ENCODE measurements at places on chromosomes 2 and 18.

- DNase-seq = no peak
Measured at GRCh38 chr2:219578811-219579613, 6.9 kb downstream of the INHA start.

DNA sequence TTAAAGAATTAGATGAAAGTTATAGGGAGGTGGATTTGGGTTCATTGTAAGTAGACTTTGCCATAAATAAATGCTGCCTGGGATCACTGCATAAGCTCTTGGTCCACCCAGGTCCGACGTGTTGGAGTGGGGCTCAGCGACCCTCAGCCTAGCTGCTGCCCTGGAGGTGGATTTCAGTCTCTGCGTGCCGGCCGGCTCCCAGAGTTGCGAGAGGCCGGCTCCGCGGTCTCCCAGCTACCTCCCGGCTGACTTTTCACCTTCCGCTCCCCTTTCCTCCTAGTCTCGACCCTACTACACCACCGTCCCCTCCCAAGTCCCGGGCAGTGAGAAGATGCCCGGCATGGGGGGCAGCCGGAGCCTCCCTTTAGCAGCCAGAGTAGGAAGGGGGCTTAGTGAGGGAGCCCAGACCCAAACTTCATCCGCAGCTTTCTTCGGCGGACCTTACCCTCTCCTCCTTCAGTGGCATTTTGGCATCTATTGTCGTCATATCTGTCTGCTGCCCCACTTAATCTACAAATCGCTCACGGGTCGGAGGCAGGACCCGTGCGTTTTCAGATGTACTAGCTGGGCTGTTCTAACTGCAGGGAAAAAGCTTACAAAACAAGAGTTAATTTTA, 8.1 kb downstream of the EMX1 start:
- no peak for DNase-seq

- no peak for DNase-seq
Measured at GRCh38 chr2:218734190-218734975, 23.7 kb downstream of the TTLL4 start.

GRCh38 chr18:59549503-59550173, 147.6 kb downstream of the CCBE1 start:
- peak; percentile 55 for DNase-seq

DNA sequence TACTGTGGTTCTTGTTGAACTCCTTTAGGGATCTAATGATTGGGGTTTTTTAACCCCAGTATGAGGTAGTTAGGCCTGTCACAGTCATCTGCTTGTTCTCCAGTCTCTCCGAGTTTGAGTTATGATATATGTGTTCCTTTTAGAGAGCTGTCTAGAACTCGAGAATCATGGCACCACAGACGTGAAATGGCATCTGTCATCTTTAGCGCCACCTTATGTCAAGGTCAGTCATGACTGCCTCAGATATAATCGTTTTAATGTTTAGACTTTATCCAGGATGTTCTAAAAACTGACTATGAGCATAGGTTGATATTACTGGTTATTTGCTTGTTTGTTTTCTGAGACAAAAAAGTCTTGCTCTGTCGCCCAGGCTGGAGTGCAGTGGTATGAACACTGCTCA, 112.2 kb downstream of the CEP192 start:
- DNase-seq = no peak

DNA sequence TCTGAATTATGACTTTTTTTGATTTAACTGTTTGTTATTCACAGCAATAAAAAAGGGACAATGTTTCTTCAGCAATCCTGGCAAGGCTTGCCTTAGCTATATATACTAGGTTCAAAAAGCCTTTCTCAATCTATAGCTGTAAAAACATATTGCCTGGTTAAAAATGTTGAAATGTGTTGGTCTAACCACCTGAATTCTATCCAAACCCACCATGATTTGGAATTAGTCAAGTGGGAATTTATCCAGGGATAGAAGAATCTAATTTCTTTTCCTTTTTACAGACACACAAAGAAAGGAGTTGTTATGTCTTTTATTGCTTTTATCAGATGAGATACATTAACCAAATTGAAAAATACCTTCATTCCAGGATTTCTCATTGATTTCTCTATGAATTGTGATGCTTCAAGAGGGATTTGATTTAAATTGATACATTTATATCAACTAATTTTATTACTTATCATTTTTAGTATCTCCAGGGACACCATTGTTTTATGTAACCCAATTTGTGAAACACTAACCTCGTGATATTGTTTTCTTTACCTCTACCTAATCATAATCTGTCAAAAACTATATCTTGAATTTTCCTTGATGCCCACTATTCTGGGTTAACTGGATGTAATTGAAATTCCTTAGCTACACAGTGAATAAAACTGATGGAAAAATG, 88.1 kb downstream of the LRP1B start:
- no peak for DNase-seq

GRCh38 chr2:126793885-126794613, 104.6 kb upstream of the TEX51 start:
- DNase-seq = peak; percentile 28

GRCh38 chr2:68368654-68369336, 3.7 kb downstream of the PLEK start:
- DNase-seq = no peak

- no peak for DNase-seq
Measured at GRCh38 chr2:102797486-102797885, 35.7 kb downstream of the TMEM182 start.

GRCh38 chr2:119523383-119523951, 816 bp downstream of the SCTR start:
- no peak for DNase-seq

DNA sequence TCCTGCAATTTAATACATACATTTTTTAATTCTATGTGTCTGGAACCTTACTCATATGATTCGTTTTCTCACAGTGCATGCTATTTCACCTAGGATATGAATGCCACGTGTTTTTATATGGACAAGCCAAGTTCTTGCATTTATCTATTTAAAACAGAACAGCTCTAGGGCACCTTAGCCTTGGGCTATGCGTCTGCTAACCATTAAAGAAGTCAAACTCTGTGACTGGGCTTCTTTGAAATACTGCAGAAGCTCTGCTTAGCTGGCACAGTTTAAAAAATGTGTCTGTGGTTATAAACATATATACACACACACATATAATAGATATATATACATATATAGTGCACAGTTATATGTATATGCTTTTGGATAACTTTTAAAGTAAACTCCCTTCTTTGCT, 890.8 kb upstream of the KLHL29 start:
- DNase-seq = no peak

GRCh38 chr2:955829-956731, 5.4 kb downstream of the SNTG2 start:
- no peak for DNase-seq

GRCh38 chr2:27085673-27086089, 891 bp upstream of the KHK start:
- peak; percentile 50 for DNase-seq

DNA sequence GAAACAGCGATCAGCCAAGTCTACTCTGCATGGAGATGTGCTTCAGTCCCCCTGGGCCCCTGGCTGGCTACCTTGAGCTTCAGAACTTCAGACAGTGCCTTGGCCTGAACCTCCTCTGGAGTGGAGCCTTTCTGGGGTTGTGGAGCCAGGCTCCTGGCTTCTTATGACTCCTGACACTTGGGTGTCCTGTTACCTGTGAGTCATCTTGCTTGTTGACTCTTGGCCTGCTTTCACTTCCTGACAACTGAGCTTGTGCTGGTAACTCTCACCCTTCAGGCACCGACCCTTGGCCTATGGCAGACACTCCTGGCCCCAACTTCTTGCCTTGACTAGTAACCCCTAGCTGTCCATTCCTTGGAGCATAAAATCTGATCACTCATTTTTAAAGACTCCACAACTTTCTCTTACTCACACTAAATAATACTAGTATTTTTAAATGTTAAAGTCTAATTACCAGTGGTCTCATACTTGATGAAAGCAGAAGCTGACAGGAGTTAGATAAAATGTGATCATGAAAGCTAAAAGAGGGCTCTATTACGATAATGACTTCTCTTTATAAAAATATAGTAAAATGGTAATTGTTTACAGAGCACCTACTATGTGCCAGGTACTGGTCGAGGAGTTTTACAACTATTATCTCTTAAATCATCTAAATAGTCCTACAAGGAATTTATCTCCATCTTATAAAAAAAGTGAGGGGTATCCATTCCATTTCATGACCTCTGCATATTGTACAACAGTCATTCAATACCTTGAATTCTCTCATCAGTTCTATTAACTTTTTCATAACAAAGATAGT, 46.3 kb upstream of the VIT start:
- DNase-seq = no peak

DNA sequence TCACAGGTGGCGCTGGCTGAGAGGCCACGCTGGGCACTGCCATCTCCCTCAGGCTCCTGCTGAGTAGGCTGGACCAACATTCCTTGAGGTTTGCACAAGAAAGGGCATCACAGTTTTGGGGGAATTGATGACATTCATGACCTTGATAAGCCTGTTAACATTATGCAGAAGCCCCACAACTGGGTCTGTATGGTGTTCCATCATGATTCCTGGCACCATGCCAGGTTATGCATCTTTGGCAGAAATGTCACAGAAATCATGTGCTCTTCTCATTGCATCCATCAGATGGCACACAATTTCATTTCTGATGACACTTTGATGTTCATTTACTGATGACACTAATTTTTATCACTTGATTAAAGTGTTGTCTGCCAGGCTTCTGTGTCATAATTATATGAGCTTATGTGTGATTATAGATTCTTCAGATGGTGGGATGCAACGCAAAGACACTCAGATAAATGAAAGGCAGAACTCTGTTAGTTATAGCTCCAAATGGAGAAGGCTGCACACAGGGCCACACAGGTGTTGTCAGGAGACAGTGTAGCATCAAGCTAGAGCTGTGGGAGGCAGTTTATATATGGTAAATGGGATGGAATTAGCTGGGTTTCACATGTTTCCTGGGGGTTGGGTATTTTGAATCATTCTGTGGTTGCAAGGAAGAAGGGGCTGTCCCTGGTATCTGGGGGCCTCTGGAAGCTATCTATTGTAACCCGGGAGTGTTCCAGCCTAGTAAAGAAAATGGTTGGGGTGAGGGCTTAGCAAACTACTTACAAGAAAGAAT, 191.3 kb downstream of the SLC39A10 start:
- no peak for DNase-seq

- DNase-seq = no peak
Measured at GRCh38 chr2:53021292-53021691, 746.3 kb upstream of the CHAC2 start.

- no peak for DNase-seq
Measured at GRCh38 chr2:24830351-24830750, 37.1 kb downstream of the CENPO start.

- DNase-seq = no peak
Measured at GRCh38 chr2:3302751-3303582, 74.7 kb downstream of the EIPR1 start.

DNA sequence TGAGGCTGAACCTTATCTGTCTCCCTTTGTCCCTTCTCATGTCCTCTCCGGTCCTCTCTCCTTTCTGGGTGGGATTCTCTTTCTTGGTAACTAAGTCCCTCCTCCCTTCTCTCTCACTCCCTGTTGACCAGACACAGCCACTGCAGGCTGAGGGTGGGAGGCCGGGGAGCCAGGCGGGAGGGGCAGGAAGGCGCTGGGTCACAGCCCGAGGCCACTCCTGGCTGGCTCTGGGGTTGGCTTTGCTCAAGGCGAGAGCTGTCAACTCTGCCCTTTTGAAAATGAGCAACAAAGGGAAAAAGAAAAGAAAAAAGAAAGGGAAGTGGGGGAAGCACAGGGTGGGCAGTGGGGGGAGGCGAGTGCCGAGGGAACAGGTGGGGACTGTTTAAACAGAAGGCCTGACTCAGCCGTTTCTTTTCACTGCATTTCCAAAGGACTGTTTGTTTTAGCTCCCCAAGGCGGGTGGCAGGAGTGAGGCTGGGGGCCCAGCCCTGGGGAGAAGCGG, 70.5 kb upstream of the IGFBP5 start:
- peak; percentile 97 for DNase-seq

DNA sequence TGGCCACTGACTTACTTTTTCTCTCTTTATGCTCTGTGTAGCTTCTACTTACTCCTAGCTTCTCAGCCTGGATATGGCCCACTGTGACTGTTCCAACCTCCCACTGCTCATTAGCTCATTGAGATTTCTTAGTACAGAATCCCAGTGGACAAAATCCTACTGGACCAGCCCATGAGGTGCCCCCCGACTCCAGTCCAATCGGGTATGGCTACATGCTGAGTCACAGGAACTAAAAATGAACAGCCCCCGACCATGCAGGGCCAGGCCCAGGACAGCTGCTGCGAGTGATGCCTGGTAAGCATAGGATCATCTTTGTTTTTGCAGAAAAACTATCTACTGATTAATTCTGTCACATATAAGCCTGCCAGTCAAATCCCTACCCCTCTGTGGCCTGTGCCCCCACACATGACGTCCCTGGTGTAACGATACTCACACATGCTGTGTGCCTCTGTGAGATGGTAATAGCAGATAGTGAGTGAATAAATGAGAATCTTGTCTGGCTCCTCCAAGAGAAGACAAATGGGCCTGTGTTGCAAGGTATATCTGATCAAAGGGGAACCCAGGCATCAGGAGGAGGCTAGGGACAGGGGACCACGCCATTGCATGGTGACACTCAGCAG, 85.9 kb upstream of the KLF7 start:
- no peak for DNase-seq

GRCh38 chr2:201262718-201263117, 2.4 kb downstream of the CASP8 start:
- no peak for DNase-seq

DNA sequence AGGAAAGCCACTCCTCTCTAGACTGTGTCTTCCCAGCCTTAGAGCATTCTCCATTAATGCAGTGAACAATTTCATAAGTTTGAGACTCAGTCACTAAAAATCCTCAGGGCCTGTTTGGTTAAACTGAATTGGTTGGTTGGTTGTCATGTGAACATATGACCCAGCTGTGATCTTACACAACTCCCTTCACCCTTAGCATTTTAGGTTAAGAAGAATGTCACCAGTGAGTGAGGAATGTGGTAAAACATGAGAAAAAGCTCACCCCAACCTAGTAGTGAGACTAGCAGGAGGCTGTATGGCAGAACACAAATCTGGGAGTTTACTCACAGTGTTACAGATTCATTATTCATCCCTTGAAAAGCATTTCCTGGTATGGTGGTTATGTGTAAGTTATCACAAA, 32.4 kb downstream of the LHCGR start:
- no peak for DNase-seq

GRCh38 chr2:109631741-109632140, 17.6 kb downstream of the SOWAHC start:
- DNase-seq = no peak

GRCh38 chr2:162256591-162256991, 13.3 kb upstream of the FAP start:
- DNase-seq = no peak

All from NCI-H2081 (cell line).